Thoracic aorta (tissue), 2 donors: ENCODE measurements at places on chromosomes 1 and 21. TPM values are rescaled to one million over a fixed set of nuclear protein-coding genes. Genes with fewer than 3 reads are reported as not detected.

Gene MFAP2
- total RNA-seq, result 62.2 TPM

Gene SNX7
- 38.6 TPM for total RNA-seq

Gene TSNAX
- total RNA-seq, result 42.0 TPM

Gene S100A14
- total RNA-seq, result 4.2 TPM

Gene KRTAP7-1
- total RNA-seq, result not detected

Gene TNFSF4
- total RNA-seq, result 0.71 TPM

Gene CXADR
- total RNA-seq, result 0.28 TPM

GRCh38 chr1:246566128-246566812, at the start of the genes CNST and TFB2M:
Gene CNST, plus strand, starts transcription at chr1:246566456. Its CDS starts 25,107 bp downstream, at chr1:246591563.
Gene TFB2M, minus strand, starts transcription at chr1:246566261. Its CDS starts 123 bp downstream, at chr1:246566138.
- peak; percentile 91 for DNase-seq

- DNase-seq, result no peak
Observed at GRCh38 chr1:109762039-109762585, 1.6 kb downstream of the EPS8L3 start.

GRCh38 chr1:33436557-33437285, 5.8 kb upstream of the PHC2 start:
- DNase-seq, result no peak

GRCh38 chr1:216310776-216311175, 112.5 kb downstream of the USH2A start:
- no peak for DNase-seq

DNA sequence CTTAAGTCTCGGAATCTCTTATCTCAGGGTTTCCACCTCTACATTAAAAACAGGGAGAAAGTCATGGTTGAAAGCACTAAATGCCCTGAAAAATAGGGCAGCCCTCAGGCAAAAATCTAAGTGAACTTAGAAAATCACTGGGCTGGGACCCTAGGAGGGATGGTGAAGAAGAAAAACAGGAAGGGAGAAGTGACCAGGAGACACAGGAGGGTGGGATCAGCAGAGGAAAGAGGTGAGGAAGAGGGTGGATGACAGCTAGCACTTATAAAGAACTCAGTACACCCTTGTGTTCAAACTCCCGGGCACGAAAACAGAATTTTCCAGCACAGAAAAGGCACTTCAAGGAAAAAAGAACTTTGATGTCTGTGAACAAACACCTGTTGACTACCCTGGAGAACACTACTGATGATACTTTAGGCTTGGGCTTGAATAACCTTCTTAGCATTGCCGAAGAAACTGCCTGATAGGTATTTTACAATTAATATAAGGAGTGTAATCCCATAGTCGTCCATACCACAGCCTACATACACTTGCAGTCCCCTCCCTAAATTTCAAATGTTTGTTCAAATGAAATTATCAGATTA, 2.0 kb downstream of the CHML start:
- no peak for DNase-seq

- DNase-seq, result no peak
Observed at GRCh38 chr1:110348771-110349170, 9.6 kb downstream of the RBM15 start.

DNA sequence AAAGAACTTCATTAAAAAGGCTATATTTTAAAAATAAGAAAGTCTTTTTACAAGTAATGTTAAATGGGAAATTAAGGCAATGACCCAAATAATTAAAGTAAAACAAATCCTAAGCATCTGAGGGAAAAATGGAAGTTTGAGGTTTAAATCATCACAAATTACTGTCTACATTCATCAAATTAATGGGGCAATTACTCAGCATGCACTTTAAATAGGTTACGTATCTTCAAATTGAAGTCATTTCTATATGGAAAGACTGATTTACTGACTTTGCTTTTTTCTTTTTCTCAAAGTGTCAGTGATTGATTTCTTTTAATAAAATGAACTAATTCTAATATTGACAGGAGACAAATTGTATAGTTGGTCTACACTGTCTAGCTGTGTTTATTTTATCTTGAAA, 1452.3 kb downstream of the NCAM2 start:
- DNase-seq, result no peak

- DNase-seq, result no peak
Observed at GRCh38 chr1:244383278-244383884, 68.3 kb downstream of the ADSS2 start.

DNA sequence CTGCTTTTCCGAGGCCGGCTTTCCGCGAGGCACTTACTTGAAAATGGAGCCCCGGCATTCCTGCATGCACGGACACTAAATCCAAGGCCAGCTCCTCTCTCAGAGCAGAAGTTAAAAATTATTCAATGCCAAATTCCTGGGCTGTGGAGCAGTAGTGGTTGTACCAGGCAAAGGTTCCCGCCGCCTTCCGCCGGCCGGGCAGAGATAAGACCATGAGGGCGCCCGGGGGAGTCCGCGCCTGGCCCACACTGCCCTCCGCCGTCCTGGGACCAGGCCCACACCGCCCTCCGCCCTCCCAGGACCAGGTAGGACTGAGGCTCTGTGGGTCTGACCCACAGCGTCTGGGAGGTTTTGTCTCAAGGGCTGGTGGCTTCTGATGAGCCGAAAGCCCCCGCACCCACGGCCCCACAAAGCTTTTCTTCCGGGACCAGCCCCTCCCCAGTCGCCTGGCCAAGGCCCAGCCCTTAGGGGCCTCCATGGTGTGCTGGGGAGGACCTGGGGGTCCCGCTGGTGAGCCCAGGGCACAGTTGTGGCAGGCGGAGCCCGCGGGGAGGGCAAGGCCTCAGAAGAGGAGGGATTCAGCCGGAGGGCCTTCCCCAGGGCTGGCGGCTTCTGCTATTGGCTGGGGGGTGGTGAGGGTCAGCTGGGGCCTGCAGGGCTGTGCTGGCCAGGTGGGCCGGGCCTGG, 12.7 kb upstream of the C1orf159 start:
- no peak for DNase-seq

DNA sequence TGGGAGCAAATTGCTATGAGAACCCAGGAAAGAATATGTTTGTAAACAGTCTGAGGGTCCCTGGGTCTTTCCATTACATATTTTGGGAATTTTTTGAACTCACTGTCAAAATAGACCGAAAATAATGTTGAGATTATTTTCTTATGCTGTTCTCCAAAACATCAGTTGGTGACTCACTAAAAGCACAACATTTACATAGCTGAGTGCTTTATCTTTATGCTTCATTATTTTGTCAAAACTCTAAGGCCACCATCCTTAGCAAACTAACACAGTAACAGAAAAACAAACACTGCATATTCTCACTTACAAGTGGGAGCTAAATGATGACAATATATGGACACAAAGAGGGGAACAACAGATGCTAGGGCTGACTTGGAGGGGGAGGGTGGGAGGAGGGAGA, 459.3 kb downstream of the ADGRL2 start:
- DNase-seq, result no peak

DNA sequence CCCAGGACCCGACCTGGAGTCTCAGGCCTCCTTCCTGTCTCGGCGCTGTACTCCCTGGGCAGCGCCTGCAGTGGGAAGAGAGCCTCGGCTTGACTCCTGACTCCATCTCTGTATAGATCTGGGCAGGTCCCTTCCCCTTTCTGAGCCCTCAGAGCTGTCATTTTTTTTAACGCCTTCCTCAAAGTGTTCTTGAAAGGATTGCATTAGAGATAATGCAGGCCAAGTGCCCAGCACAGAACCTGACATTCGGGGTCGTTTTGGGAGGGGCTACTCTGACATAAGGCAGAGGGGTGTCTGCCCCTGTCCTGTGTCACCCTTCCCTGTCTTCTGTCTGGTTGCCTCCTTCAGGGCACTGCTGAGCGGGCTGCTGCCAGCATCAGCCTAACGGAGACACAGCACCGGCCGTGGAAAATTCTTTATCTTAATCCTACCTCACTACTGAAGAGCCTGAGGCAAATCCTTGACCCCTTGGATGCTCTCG, 271.6 kb downstream of the TRABD2B start:
- no peak for DNase-seq

DNA sequence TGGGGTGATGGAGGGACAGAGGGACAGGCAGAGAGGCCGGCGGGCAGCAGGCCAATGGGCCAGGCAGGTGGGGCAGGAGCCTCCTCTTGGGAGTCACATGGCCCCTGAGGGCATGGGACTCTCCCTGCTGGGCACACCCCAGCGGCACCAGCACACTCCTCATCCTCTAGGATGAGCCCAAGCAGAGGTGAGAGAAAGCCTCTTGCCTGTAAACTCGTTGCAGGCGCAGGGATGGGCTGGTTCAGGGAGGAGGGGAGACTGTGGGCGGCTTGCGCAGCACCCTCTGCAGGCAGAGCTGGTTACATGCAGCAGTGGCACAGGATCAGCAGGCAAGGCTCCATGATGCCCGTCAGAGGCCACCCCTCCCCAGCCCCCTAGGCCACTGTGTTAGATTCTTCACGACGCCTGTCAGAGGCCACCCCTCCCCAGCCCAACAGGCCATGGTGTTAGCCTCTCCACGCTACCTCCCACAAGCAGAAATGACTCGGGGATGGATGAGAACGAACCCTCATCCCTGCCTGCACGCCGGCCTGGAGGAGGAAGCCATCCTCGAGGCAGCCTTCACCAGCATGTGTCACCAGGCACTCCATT, 209.7 kb upstream of the VAMP3 start:
- DNase-seq, result no peak

DNA sequence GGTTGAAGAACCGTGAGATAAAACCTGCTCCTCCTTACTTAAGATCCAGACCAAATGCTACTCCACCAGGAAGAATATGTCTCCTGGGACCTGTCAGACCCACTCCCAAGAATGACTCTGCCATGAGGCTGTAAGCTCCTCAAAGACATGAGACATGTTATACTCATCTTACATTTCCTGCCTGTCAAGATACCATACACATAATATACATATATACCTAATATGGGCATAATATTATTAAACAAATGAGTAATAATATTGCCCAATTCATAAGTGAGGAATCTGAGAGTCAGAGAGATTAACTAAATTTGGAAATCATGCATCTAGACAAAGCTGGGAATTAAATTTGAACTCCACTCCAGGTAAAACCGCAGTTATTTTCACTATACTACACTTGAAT, 634.9 kb downstream of the LMO4 start:
- no peak for DNase-seq

DNA sequence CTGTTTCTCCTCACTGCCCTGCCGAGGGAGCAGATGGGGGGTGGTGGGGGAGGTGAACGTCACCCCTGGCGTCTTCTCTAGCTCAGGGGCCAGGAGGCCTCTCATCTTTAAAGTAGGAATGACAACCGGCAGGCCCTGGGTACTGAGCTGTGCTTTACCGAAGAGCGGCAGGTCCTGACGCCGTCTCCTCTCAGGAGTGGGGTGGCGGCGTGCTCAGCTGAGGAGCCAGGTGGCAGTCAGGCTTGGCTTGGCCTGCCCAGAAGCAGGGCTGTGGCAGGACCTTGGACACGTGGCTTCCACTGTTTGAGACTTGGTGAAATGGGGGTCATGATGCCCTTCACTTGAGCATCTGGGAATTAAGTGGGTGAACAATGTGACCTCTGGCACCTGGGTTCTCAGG, 3.1 kb downstream of the RER1 start:
- no peak for DNase-seq

DNA sequence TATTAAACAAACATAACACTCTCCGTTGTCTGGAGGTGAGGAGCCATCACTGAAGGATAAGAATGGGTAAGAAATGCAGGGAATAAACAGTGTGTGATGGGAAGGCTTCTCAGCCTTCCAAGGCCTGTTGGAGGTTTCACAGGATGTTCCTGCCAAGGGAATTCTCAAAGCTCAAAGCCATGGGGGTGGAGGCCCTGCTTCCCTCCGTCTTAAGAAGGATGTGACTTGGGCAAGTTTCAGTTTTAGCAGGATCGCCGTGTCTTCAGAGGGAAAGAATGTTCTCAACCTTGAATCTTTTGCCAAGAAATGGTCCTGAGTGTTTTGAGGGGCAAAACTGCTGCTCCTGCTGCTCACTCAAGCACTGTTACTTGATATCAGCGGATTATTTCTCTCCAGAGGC, 41.7 kb upstream of the IL20 start:
- no peak for DNase-seq

DNA sequence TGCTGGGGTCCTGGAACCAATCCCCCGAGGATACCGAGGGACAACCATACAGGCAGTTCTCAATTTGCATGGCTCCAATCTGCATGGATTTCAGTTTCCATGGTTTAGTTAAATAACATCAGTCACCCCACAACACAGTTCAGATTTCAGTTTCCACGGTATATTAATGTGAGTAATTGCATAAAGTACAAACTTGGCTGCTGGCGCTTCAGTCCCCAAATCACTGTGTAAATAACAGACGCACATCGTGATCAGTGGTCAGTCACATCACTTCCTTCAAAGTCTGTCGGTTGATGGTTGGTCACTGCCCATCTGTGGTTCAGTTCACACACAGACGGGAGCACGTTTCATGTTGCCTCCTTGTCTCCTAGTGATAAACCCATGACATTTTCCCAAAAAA, 66.4 kb upstream of the LPGAT1 start:
- DNase-seq, result no peak

GRCh38 chr1:81976539-81976938, 175.8 kb downstream of the ADGRL2 start:
- DNase-seq, result no peak

DNA sequence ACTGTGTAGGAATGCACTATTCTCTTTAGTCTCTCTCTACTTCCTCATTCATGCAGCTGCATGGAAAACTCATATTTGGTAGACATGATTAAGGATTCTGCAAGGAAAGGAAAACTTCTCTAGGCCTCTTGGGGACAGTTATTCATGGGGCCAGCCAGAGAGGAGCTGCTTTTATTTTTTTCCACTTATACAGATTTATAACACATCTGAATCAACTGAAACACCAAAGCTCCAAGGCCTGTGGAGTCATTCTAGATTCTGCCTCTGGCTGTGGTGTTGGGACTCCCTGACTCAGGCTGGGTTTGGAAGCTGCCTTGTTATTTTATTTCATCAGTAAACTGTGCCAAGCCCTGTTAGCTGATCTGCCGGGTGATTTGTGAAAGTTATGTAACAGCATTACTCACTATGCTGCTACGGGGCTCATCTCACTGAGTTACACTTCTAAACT, 83.9 kb upstream of the EDEM3 start:
- peak; percentile 62 for DNase-seq
